Stimulated activated CD8-positive, alpha-beta memory T cell treated with anti-CD3 and anti-CD28 coated beads, Interleukin-15, amount 100 ng/mL, for 4 hours (primary cell): ENCODE measurements at places on chromosomes 16 and 17.

DNA sequence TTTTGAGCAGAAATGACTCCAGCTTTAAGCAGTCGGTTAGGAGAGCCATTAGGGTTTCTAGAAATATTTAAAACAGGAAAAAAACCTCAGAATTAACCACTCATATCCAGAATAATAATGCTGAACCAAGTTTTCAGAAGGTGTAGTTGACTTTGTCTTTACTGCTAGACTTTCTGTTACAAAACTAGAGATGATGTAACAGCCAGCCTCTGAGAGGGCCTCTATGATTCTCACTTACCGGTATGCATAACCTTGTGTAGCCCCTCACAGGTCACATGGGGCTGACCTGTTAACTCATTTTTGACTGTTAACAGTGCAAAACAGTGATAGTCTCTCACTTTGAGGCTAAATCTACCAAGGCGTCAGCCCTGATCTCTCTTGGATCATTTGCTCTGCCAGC lies 74.3 kb downstream of the TEX14 start:
- DNase-seq, result no peak

DNA sequence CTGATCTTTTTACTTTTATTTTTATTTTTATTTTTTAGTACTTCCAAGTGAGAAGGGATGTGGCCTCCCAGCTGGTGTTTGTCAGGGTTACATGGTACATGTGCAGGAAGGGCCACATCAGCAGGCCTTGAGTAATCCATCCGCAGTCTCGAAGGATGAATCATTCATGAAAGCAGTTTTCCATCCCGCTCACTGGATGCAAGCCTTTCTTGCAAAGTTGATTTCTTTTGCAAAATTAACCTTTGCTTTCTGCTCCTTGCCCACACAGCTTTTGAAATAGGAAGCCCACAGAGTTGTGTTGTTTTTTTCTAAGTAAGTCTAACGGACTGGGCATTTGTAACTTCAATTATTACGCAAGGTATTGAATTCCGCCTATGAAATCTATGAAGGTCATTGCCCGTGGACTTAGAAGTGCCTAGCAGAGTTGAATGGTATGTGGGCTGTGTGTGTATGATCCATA lies 157.4 kb downstream of the PRKCA start:
- DNase-seq, result no peak

- DNase-seq, result no peak
These were observed 155.9 kb upstream of the HSBP1 start for GRCh38 chr16:83651871-83652270.

DNA sequence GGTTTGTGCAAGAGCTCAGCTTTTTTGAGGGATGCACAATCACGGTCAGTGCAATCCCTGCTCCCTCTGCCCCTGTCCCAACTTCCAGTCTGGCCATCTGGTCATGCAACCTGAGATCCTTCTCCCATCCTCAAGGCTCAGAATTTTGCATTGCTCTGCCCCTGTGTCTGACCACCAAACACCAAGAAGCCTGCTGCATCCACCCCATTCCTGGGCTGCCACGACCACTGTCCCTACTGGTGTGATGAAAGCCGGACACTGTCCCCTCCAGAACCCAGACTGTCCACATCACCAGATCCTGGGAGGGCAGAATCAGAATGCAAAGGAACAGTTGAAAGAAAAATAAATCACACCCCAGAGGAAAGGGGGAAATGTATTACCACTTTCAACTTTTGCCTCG lies 231.0 kb downstream of the C16orf78 start:
- DNase-seq, result no peak

GRCh38 chr16:687499-687898 lies 2.7 kb downstream of the WDR24 start:
- DNase-seq, result no peak

GRCh38 chr17:4485676-4486646 lies 12.7 kb upstream of the SPNS2 start:
- no peak for DNase-seq

GRCh38 chr17:68733241-68734176 lies 132.3 kb upstream of the FAM20A start:
- no peak for DNase-seq

GRCh38 chr17:38958756-38959155 lies 8.4 kb downstream of the FBXO47 start:
- DNase-seq, result no peak

DNA sequence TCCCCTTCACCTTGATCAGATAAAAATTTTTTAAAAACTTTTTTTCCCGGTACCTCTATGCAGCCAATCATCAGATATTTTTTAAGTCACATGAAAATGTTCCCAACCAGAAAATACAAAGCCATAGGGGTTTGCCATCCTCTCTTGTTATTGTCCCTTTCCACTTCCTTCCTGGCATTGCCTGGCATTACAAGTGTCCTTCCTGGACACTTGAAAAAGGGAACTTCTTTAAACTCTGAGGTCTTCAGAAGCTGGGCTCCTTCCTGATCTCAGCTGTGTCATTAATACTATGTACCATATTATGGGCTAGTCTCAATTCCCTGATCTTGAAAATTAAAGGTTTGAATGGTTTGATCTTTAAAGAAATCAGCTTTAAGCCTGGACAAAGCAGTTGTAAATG lies 64.9 kb downstream of the TEX14 start:
- no peak for DNase-seq

- no peak for DNase-seq
These were observed 47.2 kb downstream of the ABCC1 start for GRCh38 chr16:15996432-15997109.

- no peak for DNase-seq
These were observed 9.3 kb downstream of the HS3ST3A1 start for GRCh38 chr17:13592427-13592826.

DNA sequence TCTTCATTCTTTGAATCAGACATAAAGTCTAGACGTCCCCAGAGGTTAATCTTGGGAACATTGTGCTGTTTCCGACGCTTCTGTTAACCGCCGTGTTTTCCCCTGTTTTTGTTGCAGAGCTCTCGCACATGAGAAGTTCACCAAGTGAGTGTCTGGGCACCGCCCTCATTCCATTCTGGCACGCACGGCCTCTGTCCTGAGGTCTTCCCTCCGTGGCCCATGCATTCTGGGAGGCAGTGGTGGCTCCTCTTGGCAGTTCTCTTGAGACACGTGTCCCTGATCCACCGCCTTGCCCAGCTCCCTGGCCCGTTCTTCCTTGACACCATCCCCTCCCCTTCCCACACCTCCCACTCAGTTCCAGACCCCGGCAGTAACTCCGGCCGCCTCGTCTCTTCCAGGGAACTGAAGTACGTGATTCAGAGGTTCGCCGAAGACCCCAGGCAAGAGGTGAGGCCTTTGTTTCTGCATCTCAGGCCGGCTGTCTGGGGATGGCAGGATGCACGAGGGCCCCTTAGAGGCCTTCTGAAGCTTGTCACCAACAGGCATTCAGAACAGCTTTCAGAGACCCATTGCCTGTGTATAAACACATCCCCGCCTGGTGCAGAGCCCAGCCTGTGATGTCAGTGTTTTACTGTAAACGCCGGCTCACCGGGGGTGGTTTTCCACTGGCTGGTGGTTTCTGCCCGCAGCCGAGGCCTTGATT lies 85.9 kb upstream of the PLCG2 start:
- DNase-seq, result no peak

- no peak for DNase-seq
These were observed 1.3 kb upstream of the ZACN start for GRCh38 chr17:76077584-76078110.

GRCh38 chr16:85089525-85089924 lies 22.7 kb downstream of the CIBAR2 start:
- no peak for DNase-seq

- peak; percentile 14 for DNase-seq
These were observed at the start of gene GH2 for GRCh38 chr17:63881935-63882601. TSS of gene GH2 (minus strand) at chr17:63881944. CDS start at chr17:63881801, 143 bp downstream.

GRCh38 chr16:85824161-85825135 lies 25.0 kb downstream of the COX4I1 start:
- no peak for DNase-seq

DNA sequence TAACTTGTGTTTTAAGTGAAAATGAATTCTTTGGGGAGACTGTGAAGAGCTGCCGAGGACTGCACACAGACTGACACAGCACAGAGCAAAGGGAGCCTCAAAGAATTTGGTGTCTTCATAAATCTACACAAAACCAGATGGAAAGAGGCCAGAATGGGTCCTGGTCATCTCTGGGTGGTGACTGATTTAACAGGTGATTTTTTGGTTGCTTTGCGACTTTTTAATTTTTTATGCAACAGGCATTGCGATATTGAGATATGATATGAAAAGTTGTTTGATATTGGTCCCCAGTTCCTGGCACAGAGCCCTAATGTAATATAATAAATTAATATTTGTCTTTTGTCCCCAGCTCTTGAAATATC lies 12.6 kb upstream of the EIF1 start:
- no peak for DNase-seq

DNA sequence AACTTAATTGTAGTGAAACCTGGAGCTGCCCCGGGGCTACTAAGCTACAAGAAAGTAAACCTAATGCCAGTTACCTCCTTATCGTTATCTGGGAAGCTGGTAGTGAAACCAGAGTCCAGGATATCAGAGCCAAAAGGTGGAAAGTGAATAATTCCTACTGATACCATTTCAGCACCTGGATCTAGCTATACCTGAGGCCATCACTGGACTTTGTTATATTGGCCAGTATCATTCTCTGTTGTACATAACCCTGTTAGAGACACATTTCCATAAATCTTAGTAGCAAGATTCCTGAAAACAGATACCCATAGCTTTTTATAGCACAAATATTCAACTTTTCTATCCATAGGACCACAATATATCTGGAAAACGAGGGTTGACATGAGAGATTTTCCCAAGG lies 538.0 kb downstream of the GRIN2A start:
- DNase-seq, result no peak

DNA sequence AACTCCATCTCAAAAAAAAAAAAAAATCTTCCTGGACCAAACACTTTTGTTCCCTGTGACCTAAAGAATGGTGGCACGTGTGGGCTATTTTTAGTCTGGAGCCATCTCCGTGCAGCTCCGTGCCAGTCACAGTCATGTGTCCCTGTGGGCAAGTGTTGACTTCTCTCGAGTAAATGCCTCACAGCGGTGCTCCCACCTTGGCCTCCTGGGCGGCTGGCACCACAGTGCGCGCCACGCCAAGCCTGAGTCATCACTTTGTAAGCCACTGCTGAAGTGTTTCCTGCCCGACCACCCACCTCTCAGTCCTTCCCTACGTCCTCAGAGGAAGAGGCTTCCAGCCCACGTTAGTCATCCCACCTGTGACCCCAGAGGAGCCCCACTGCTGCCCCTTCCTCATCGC lies 10.9 kb upstream of the HEXD start:
- DNase-seq, result no peak

GRCh38 chr16:47037396-47037745 lies 63.9 kb upstream of the DNAJA2 start:
- peak; percentile 2 for DNase-seq

DNA sequence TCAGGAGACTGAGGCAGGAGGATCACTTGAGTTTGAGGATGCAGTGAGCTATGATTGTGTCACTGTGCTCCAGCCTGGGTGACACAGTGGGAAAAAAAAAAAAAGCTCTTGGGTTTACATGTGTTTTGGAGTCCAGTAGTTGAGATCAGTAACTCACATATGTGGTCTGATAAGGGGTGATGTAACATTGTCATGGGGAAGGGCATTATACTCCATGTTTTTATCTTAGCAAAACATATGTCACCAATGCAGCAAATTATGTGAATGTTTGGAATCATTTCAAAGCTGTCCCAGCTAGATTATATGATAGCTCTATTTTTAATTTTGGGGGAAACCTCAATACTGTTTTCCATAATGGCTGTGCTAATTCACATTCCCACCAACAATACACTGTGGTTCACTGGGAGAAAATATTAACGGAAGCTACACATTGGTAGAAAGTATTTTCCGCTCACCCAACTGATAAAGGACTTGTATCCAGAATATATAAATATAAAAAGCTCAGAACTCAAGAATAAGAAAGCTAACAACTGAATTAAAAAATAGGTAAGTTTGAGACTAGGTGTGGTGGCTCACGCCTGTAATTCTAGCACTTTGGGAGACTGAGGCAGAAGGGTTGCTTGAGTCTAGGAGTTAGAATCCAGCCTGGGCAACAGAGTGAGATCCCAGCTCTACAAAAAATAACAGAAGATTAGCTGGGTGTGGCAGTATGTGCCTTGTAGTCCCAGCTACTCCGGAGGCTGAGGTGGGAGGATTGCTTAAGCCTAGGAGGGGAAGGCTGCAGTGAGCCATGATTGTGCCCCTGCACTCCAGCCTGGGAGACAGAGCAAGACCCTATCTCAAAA lies 224.1 kb upstream of the TBX2 start:
- DNase-seq, result no peak

DNA sequence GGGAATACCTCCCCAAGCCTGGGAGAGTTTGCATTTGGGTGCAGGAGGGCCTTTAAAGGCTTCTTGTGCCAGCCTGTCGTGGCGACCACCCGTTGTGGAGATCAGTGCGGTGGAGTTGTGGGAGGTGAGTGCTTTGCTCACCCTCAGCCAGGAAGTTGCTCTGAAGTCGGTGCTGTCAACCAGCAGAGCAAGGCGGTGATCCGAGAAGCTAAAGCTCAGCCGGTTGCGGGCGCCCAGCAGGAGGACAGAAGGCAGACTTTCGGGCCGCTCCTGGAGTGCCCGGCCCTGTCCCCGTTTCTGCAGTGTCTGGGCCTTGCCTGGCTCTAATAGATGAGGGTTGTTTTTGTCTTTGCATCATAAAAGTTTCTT lies 1.4 kb downstream of the UBE2I start:
- no peak for DNase-seq

GRCh38 chr17:76492123-76492988 lies 8.9 kb downstream of the RHBDF2 start:
- DNase-seq, result no peak

DNA sequence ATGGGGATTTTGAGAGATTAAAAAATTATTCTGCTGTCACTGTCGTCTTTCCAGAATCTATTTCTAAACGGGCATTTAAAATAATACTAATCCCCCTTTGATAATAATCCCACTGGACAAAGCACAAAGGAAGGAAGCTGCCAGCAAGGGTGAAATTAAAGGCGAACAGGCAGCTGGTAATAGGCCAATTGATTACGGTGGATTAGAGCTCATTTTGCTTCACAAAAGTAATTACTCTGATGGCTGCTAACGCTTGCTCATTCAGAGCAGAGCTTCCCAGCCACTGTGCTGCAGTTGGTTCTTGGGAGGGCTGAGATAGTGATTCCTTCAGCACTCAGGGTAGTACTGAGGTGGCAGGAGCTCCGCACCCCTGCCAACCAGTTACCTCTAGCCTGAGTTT lies 205.7 kb downstream of the SNX29 start:
- DNase-seq, result no peak

- no peak for DNase-seq
These were observed 11.1 kb downstream of the G6PC3 start for GRCh38 chr17:44081681-44082080.

- no peak for DNase-seq
These were observed 4.2 kb downstream of the RPS6KB1 start for GRCh38 chr17:59897090-59897489.

GRCh38 chr17:180381-181244 lies 837 bp downstream of the DOC2B start:
- DNase-seq, result no peak

- DNase-seq, result no peak
These were observed 489.6 kb downstream of the CDH13 start for GRCh38 chr16:83116274-83116892.
